ENCODE measurements at places on chromosomes 1 and 21. TPM values are rescaled to one million over a fixed set of nuclear protein-coding genes. Genes with fewer than 3 reads are reported as not detected.

The HIVEP3 gene
- total RNA-seq: 25.3 TPM

GRCh38 chr1:21631944-21632887 lies 36.9 kb downstream of the RAP1GAP start:
- no peak for DNase-seq

DNA sequence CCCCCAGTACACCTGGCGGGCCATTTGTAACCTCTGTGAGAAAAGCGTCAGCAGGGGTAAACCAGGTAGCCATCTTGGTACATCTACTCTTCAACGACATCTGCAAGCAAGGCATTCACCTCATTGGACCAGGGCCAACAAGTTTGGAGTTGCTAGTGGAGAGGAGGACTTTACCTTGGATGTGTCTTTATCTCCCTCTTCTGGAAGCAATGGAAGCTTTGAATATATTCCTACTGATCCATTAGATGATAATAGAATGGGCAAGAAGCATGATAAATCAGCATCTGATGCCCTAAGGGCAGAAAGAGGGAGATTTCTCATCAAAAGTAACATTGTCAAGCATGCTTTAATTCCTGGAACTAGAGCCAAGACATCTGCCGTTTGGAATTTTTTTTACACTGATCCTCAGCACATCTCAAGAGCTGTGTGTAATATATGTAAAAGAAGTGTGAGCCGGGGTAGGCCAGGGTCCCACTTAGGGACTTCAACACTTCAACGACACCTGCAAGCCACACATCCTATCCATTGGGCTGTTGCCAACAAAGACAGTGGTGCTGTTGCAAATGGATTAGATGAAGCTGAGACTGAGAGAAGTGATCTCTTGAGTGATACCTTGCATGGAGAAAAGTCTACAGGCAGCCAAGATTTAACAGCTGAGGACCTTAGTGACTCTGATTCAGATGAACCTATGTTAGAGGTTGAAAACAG lies 2.7 kb downstream of the ZBED6 start:
- DNase-seq: no peak

DNA sequence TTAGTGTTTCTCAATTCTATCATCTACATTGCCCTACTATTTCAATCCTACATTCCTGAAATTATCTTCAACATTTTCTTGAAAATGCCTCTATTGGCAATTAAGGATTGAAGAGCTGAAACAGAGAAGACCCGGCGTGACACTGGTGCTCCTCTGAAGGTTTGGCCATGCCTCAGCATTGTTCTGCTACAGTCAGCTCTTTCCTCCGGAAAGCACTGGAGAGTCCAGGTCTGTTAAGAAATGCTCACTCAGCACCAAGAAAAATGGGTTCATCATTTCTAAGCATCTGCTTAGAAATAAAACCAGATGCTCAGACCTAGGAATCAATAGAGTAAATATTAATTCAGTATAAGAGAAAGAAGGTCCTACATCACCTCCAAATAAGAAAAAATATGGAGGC lies 58.8 kb downstream of the WARS2 start:
- no peak for DNase-seq
